GM12865 (cell line): ENCODE measurements at places on chromosomes 6 and 20.

DNA sequence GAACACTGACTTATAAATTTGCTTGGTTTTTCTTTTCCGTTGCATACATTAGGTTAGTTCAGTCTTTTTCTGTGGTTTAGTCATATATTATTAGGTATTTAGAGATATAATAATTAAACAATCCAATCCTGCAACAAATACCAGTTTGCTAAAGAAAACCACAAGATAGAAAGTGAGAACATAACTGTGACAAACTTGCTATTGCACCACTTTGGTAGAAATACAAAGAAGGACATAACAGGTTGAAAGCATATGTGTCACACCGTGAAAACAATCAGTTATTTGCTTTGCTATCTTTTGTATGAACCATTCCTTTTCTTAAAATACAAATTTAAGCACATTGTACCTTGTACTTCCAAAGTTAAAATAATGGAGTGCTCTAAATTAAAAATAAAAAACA lies 42.0 kb upstream of the KCNQ5 start:
- DNase-seq: no peak

- no peak for DNase-seq
These were observed 139.2 kb downstream of the AHI1 start for GRCh38 chr6:135358251-135358821.

GRCh38 chr6:7992002-7992815 lies 72.0 kb downstream of the BLOC1S5 start:
- peak; percentile 79 for DNase-seq

- DNase-seq: peak; percentile 95
These were observed 2.7 kb downstream of the MYB start for GRCh38 chr6:135183532-135184440.

DNA sequence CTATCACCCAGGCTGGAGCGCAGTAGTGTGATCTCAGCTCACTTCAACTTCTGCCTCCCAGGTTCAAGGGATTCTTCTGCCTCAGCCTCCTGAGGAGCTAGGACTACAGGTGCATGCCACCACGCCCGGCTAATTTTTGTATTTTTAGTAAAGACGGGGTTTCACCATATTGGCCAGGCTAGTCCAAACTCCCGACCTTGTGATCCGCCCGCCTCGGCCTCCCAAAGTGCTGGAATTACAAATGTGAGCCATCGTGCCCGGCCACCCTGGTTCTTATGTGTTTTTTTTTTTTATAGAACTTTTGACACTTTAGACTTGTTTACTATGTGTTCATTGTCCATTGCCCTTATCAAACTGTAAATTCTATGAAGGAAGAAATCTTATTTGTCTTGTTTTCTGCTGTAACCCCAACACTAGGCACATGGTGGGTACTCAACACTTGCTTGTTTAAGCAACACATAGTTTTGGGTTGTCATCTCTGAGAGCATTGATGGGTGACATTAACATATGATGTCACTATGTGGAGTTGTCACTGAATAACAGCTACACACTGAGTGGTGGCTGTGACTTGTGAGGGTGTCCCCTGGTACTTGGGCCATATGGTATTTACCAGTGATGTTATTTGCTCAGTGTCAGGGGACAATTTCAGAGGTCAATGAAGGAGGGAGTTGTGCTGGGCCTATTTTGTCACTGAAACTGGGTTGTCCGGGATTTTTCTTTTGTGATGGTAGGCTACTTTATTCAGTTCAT lies 1.5 kb upstream of the PXMP4 start:
- no peak for DNase-seq

- DNase-seq: no peak
These were observed 33.5 kb downstream of the CFAP61 start for GRCh38 chr20:20085812-20086211.

DNA sequence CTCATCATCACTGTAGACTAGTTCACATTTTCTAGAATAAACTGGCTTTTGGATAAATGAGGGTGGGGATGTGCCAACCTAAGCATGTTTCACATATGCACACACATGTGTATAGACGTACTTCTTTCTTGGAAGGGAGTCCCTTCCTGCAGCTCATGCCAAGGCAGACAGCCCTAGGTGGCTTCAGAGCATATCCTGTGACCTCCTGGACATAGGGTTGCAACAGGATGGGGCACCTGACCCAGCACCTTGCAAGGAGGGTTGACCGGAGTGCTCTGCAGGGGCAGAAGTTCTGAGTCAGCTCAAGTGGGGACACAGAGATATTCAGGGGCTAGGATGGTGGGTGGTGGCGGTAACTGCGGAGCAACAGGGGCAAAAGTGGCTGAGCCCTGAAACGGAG lies 68.6 kb upstream of the RALGAPA2 start:
- no peak for DNase-seq

- DNase-seq: no peak
These were observed 32.6 kb downstream of the HDGFL1 start for GRCh38 chr6:22601984-22602383.

DNA sequence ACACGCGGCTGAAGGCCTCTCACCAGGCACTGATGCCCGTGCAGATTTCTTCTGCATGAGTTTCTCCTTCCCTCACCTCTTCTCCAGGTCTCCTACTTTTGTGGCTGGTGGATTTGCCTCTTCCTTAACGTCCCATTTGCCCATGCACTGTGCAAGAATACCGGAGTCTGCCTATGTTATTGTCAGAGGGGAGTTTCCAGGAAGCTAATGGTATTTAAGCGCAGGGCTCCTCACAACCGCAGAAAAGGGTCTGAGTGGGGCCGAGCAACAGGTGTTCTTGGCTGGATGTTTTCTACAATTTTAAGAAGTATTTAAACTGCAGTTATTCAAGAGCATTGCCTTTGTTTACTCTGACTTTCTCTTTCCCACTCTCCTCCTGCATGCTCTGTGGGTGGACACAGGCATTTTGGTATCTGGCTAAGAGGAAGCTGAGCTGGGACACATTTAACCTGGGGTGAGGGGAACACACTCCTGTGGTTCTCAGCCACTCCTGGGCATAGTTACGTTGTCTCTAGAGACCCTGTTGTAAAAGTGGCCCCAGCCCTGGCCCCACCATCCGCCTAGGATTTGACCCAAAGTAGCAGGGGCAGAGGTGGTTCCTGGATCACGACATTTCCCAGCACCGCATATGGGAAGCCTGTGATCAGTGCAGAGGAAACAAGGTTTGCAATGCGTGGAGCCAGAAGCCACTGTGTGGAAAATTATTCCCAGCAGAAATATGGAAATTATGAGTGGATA lies 34.4 kb downstream of the GGTLC1 start:
- no peak for DNase-seq

DNA sequence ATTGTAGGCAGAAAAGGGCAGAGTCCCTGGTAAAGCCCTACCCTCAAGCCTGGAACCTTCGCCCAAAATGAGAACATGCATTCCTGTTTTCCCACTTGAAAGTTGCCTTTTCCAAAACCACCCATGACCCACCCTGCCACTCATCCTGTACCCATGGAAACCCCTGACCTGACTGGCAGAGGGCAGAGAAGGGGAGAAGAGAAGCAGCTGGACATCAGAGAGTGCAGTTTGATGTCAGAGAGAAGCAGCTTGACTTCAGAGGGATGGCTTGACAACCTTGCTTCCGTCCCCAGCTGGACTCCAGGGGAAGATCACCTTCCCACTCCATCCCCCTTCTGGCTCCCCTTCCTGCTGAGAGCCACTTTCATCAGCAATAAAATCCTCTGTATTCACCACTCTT lies 123.6 kb upstream of the SHLD1 start:
- no peak for DNase-seq

- DNase-seq: peak; percentile 24
These were observed 54.0 kb upstream of the IPCEF1 start for GRCh38 chr6:154410619-154411072.

GRCh38 chr6:105633814-105634213 lies 230.9 kb upstream of the PREP start:
- DNase-seq: no peak

DNA sequence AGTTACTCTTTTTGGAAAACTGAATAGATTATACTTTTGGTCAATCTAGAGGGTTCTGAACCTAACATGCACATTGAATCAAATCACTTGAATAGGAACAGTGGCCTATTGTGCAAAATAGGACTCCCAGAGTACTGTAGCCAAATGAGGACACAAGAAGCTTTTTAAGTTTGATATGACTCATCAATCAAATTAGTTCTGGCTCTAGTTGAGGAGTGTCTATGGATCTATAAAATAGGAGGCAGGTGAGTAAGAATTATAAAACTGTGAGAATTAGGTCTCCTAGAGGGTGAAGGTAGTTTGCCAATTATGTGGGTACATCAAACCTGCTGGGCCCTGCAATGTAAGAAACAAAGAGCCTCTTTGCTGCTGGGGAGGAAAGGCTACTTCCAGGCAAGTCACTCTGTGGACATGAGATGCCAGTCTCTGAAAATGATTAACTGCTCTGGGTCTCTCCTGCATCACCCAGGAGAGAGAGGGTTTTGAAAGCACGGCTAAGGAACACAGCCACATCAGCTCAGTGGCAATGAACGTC lies 112.3 kb downstream of the RCAN2 start:
- DNase-seq: no peak

GRCh38 chr20:12321736-12322135 lies 404.0 kb downstream of the BTBD3 start:
- DNase-seq: no peak

GRCh38 chr6:131293472-131293911 lies 158.2 kb downstream of the AKAP7 start:
- no peak for DNase-seq

DNA sequence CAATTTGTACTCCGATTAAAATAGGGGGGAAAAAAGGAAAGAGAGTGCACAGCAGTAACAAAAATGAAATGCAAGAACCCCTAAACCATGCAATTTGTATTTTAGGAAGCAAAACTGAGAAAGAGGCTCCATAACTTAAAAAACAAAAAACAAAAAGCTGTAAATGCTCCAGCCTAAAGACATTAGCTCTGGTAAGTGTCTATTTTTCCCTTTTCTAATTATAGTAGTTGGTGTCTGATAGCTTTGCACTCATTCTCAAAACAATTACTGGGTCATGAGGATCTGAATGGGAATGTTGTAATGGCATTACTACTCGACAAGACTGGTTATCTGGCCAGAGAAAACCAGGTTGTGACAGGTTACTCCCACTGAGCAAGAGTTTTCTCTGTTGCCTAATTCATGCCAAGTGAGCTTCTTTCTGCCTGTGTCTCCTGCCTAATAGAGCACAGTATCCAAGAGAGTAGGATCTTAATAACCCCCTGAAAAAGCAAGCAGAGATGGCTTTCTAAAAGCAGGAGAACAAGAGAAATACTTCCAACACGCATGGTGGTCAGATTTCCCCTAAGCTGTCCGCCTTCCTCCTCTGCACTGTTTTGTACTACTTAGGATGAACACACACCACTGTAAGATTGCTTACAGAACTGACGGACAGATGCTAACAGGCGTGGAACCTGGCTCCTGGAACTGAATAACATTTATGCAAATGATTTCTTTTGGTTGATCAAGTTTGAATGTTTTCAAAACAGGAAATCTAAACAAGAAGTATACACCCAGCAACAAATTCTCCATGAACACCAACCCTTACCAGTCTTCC lies 86.4 kb downstream of the FKBP5 start:
- peak; percentile 54 for DNase-seq

GRCh38 chr6:158439255-158439654 lies 120.6 kb upstream of the TMEM181 start:
- DNase-seq: peak; percentile 89

GRCh38 chr6:70547313-70547712 lies 19.4 kb upstream of the SDHAF4 start:
- DNase-seq: no peak

- no peak for DNase-seq
These were observed 61.6 kb downstream of the IRF4 start for GRCh38 chr6:453152-453551.

GRCh38 chr6:81996414-81996813 lies 243.9 kb upstream of the TENT5A start:
- peak; percentile 55 for DNase-seq

- peak; percentile 75 for DNase-seq
These were observed 128.5 kb downstream of the BCAS1 start for GRCh38 chr20:53941680-53942471.

DNA sequence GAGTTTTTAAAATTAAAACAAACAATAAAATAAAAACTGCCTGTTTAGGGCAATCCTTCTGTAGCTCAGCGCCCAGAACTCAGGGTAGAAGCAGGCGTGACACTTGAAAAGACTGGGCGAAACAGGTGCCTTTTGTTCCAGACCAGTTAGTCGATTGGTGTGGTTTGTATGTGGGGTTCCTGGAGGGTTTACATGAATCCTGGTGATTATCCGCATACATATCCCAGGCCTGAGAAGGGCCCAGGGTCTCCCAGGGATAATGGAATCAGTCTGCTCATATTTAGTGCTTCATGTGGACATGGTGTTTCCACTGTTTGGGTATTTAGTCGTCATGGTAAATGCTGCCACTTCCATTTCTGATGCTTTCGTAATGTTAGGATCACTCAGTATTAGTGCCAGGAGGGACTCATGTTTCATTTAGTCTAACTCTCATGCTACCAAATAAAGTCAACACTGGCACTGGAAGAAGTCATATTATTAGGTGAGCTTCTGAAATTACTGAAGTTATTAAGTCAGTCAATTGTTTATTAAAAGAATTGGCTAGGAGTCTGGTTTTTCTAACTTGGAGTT lies 116.5 kb downstream of the SAMD5 start:
- DNase-seq: no peak

- DNase-seq: no peak
These were observed 592 bp upstream of the CTNNBL1 start for GRCh38 chr20:37693242-37693634.
